ENCODE measurements at places on chromosomes 7 and 10.

DNA sequence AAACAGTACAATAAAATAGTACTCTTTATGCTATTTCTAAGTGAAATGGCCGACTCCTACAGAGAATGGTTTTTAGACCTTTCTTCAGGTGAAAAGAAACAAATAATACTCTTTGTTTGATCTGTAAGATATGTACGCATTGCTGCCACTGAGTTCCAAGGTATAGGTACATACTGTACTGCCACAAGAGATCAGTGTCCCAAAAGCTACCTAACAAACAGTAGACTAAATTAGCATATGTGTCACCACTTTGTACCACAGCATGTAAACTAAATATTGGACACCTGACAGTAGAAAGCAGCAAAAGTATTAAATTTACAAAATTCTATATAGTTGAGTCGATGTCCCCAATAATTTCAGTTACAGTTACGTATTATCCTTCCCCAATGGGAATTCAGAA lies 14.4 kb downstream of the MTPN start:
- no peak for DNase-seq

DNA sequence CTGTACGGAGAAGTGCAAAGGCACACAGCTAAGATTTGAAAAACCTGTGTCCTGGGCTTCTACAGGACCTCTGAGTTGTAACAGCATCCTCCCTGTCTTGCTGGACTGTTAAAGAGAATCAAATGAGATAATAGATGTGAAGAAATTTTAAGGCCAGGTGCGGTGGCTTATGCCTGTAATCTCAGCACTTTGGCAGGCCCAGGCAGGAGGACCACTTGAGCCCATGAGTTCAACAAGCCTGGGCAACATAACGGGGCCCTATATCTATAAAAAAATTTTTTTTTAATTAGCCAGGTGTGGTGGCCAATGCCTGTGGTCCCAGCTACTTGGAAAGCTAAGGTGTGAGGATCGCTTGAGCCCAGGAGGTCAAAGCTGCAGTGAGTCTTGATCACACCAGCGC lies 2.9 kb upstream of the ARHGAP21 start:
- no peak for DNase-seq

DNA sequence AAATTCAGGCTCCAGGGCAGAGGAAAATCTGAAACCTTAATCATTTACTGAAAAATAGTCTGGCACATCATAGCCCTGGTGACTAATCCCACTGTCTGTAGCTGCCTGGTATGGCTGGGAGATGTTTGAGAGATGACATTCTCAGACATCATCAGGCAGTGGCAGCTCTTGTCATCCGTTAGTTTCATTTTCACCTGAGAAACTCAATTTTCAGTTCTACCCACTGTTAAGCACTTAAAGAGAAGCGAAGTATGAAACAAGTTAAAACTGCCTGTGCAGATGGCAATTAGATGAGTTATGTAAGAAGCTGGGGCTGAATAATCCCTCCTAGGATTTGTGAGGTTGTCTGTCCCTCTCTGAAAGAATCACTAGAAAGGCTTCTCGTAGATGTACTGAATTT lies 150.2 kb downstream of the NSUN6 start:
- DNase-seq, result peak; percentile 69

GRCh38 chr10:28120043-28120749 lies 121.3 kb upstream of the ODAD2 start:
- DNase-seq, result no peak

DNA sequence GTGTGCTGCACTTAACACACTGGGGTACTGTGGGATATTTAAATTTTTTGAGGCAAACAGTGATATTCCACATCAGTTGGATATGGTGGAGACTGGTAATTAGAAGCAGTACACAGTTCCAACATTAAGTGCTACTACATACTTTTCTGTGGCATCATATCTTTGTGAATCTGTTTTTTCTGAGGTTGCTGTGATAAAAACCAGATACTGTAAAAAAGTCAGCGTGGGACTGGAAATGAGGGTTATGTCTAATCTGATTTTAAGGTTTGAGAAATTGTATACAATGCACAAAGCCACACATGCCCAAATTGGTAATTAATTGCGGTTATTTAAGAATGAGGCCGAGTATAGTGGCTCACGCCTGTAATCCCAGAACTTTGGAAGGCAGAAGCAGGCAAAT lies 41.2 kb downstream of the TBC1D12 start:
- no peak for DNase-seq

- no peak for DNase-seq
Measured at GRCh38 chr7:37545619-37546534, 97.2 kb upstream of the ELMO1 start.

DNA sequence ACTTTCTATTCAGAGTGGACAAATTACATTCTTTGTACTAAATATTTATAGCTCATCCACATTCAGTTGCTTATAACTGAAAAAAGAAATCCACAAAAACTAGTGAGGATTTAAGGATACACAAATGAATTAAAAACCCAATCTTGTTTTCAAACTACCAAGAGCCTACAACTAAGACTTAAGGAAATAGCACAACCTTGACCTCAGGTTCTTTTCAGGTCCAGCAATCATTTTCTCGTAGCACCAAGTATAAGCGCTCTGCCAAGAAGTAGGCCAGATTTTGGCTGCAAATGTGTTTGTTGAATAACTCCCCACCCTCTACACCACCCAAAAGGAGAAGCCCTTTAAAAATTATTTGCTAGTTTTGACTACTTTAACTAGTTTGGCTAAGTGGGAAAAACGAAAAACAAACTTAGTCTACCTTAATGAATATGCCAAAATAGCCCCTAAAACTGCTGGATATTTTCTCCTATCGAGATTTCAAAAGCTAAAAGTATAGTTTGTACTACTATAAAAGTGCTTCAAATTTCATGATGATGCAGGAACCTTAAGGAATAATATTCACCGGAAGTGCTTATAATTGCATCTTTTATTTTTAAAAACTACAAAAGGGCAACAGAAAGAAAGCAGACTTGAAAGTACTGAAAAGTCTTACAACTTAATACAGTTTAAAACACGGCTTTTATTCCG lies 2.7 kb upstream of the KMT2E start:
- DNase-seq, result no peak

GRCh38 chr10:116733566-116733965 lies 8.8 kb downstream of the HSPA12A start:
- DNase-seq, result peak; percentile 74

- DNase-seq, result no peak
Measured at GRCh38 chr10:70588859-70589570, 13.5 kb downstream of the PRF1 start.

- no peak for DNase-seq
Measured at GRCh38 chr10:24984906-24985305, 31.1 kb downstream of the ENKUR start.

DNA sequence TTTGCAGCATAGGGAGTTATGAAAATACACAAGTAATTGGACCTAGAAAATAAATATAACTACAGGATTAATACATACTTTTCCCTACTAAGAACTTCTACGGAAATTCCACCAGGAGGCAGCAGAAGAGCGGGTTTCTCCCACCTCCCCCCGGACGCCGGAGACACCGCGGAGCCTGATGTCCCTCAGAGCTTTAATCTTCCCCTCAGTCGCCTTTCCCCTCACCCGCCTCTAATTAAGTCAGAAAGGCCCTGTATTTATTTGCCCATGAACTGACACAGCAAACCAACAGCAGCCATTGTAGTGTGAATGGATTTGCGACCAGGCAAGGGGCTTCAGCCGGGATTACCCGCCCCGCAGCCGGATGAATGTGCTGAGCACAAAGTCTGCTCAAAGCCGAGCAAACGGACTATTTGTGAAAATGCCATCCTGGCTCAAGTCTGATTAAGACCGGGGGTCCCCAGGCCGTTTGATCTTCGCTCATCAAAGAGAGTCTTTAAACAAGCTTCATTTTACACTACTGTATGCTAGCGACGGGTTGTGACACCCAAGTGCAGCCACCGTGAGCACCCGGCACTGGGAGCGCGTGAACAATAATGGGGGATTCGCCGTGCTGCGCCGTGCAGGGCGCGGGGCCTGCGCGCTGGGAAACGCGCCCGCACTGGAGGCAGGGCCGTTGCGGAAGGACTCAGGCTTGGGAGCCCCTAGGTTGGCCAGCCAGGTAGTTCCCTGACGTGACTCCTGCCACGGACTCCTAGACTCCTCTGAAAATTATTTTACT lies 5.6 kb upstream of the DKK1 start:
- DNase-seq, result peak; percentile 79

- DNase-seq, result peak; percentile 41
Measured at GRCh38 chr10:78371136-78371535, 337.5 kb downstream of the RPS24 start.

GRCh38 chr10:96651998-96652431 lies 65.2 kb upstream of the TM9SF3 start:
- no peak for DNase-seq

DNA sequence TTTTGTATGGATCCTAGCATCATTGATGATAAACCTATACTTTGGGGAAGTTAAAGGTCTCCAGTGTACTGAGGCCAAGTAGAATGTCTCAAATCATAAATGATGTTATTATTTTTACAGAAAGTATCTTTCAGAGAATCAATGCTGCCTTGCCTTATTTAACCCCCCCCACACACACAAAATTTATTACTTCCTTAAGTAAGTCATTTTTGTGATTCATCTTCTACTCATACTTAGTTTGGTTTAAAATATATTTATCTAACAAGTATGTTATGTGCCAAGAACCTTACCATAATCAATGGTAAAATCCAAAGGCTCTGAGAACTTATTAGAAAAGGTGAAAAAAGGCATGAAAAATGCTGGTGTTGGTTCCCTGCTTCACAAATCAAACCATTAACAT lies 18.8 kb upstream of the CLDN12 start:
- peak; percentile 62 for DNase-seq

DNA sequence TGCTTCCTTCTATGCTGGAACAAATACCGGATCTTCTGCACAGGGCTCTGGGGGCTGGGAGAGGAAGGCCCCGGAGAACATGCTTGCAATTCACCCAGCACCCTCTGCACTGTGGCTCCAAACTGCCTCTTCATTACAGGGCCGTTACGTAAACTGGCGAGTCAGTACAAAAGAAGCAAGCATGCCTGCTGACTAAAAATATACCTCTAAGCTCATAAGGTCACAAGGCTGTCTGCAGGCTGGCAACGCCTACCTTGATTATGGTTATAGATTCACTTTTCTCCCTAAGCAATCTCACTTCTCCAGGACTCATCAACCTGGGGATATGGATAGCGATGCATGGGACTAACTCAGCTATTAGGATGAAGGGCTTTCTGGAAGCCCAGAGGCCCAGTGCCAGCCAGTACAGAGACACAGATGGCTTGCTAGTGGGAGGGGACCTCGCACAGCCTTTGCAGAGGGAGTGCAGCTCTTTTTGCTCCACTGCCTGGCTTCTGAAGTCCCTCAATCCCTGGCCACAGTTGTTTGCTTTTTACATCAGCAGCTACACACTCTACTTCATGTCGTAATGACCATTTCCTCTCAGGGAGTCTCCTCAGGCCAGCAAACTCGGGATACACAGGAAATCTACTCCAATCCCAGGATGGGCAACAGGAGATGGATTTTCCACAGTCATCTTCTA lies 96.1 kb downstream of the SH3PXD2A start:
- peak; percentile 86 for DNase-seq

- DNase-seq, result no peak
Measured at GRCh38 chr10:3825862-3826351, 40.9 kb upstream of the KLF6 start.

All from fibroblast of skin of right biceps (primary cell).